ENCODE measurements at places on chromosomes 4 and X.

GRCh38 chrX:80021621-80022020 lies 7.1 kb downstream of the TBX22 start:
- DNase-seq: no peak

- no peak for DNase-seq
Observed at GRCh38 chr4:2436301-2436700, 17.5 kb downstream of the CFAP99 start.

DNA sequence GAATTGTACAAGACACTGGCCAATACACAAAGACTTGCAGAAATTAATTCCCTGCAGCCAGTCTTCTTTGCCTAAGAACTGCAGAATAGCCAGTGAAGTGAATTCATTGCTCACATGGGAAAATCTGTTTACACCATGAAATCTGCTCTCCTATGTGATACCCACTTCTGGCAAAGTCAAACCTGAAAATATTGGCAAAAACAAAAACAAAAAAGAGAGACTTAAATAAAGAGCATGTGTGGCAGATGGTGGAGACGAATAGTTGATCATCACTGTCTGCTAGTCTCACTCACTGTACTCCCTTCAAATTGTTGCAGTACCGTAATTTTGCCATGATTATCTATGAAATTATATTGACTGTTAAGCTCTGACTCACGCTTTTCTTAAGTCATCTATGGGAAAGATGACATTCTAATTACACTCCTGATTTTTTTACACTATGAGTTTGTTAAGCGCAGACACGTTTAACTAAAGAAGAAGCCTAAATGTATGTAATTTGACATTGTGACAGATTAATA lies 406.8 kb downstream of the PCDH7 start:
- no peak for DNase-seq

- no peak for DNase-seq
Observed at GRCh38 chrX:38561951-38562719, 793 bp downstream of the TSPAN7 start.

GRCh38 chr4:13918110-13918509 lies 290.6 kb upstream of the BOD1L1 start:
- peak; percentile 99 for DNase-seq

GRCh38 chr4:25180524-25181131 lies 20.4 kb upstream of the SEPSECS start:
- peak; percentile 63 for DNase-seq

DNA sequence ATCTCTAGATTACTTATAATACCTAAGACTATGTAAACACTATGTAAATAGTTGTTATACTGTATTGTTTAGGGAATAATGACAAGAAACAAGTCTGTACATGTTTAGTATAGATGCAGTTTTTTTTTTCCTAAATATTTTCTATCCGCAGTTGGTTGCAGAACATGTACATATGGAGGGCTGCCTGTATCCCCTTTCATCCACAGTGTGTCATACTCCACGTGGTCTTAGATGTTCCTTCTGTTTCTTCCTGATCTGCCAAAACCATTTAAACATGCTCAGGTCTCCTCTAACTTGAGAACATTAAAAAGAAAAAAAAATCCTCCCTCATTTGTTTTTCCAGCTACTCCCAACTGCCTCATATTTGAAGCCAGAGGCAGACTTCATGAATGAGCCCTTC lies 14.0 kb downstream of the OCIAD1 start:
- DNase-seq: no peak

- peak; percentile 38 for DNase-seq
Observed at GRCh38 chr4:105246712-105247111, 100.0 kb downstream of the TET2 start.

DNA sequence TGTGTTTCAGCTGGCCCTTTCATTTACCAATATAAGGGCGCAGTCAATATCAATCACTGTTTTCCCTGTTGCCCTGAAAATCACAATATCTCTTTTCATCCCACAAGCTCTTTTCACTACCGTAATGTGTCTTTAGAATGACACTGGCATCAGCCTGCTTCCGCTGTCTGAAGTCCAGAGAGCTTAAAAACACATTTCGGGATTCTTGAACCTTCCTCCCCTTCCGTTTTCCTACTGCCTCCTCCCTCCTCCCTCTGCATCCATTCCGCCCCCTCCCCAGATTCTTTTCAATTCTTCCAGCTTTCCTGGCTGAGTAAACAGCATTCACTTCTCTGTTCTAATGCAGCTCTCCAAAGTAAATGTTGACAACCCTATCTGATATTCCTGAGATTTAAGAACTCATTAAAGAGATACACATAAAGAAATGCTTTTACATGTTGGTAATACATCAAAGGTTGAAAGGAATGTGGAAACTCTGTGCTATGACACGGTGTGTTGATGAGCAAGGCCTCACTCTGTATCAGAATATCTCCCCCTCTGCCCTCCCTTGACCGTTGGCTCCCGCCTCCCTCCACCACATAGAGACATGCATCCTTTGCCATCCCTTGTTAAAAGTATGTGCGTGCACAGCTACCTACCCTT lies 83.5 kb upstream of the SPRY1 start:
- DNase-seq: no peak

DNA sequence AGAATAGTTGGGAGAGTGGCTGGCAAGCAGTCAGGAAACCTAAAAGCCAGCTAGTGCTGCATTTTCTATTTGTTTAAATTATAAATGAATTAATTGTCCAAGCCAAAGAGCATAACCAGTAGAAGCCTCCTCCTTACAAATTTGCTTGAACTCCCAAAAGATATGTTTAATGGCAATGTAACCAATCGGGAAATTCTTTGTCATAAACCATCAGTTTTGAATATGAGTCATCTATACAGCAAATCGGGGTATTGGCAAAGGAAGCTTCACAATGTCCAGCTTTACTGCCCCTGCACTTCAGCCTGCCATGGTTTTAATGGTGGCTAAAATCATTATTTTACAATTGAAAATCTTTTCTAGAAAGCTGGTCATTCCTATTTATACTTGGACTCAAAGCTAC lies 216.6 kb downstream of the SHROOM3 start:
- no peak for DNase-seq

DNA sequence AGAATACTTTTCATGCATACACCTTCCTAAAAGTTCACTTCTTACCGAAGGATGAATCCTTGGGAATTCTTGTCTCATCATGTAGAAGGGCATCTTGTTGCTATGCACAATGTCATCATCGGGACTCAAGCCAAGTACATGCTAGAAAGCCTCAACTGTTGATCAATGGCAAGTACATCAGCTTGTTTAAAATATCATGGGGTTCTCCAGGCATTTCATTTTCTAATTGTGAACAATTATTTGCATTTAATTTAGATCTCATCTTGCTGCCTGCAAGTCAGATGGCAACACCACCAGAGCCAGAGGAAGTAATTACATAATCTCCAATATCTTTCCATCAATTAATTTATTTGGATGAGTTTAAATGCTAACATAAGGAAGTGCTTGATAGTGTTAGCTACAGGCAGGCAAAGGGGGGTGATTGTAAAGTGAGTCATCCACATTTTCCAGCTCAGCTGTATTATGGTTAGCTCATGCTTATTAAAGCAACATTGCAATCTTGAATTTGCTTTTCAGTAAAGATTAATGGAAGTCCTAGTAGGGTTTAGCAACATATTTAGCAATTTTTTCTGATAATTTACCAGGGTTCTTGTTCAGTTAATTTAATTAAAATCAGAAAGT lies 356.5 kb downstream of the CBLL2 start:
- peak; percentile 62 for DNase-seq

All from iris pigment epithelial cell (primary cell).